ENCODE measurements at places on chromosomes 7 and 10. TPM values are rescaled to one million over a fixed set of nuclear protein-coding genes. Genes with fewer than 3 reads are reported as not detected.

Gene NKX1-2
- total RNA-seq = 0.86 TPM

DNA sequence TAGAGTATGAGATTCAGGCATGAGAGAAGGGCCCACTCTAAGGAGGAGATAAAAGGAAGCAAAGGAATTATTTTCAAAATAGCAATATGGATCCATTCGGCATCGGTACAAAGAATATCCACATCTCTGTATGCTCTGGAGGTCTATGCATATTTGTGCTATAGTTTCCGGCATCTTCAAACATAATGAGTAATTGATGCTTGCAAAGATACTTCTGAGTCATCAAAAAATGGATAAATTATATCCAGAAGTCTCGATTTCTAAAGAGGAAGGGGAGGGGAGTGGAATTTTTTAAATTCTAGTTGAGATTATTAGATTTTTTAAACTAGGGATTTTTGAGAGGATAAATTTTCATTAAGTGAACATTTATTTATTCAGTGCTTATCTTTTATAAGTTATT, 72.9 kb upstream of the KIAA1217 start:
- no peaks in the 10 kb centered on the region for H3K27me3 ChIP-seq
- DNase-seq = no peak
- no peak overlapping the region for H3K27ac ChIP-seq
- no peaks in the 10 kb centered on the region for H3K36me3 ChIP-seq
- H3K4me3 ChIP-seq = no peak overlapping the region
- no peaks in the 10 kb centered on the region for H3K4me1 ChIP-seq

GRCh38 chr7:2851497-2851896, 7.4 kb upstream of the GNA12 start:
- H3K36me3 ChIP-seq = no peaks in the 10 kb centered on the region
- no peak overlapping the region for H3K27ac ChIP-seq
- no peaks in the 10 kb centered on the region for H3K27me3 ChIP-seq
- no peak overlapping the region for H3K4me3 ChIP-seq
- DNase-seq = no peak
- H3K4me1 ChIP-seq = no peaks in the 10 kb centered on the region

- peak; percentile 57 for DNase-seq
- no peaks in the 10 kb centered on the region for H3K27me3 ChIP-seq
- H3K4me1 ChIP-seq = peaks cover 8% of the 10 kb centered on the region
- peak overlapping the region; percentile 34 for H3K27ac ChIP-seq
These were observed 149.8 kb downstream of the HBP1 start for GRCh38 chr7:107318523-107319160.

All from PC-3 (cell line).